AG09309 (cell line): ENCODE measurements at places on chromosomes 5 and 9.

- DNase-seq = no peak
These were observed 40.8 kb upstream of the HMHB1 start for GRCh38 chr5:143771189-143771588.

GRCh38 chr9:20044686-20045085 lies 255.8 kb upstream of the SLC24A2 start:
- no peak for DNase-seq

GRCh38 chr9:88237991-88238571 lies 99.8 kb upstream of the SPATA31C2 start:
- no peak for DNase-seq

- no peak for DNase-seq
These were observed 251.8 kb upstream of the CDH9 start for GRCh38 chr5:27290172-27290571.

DNA sequence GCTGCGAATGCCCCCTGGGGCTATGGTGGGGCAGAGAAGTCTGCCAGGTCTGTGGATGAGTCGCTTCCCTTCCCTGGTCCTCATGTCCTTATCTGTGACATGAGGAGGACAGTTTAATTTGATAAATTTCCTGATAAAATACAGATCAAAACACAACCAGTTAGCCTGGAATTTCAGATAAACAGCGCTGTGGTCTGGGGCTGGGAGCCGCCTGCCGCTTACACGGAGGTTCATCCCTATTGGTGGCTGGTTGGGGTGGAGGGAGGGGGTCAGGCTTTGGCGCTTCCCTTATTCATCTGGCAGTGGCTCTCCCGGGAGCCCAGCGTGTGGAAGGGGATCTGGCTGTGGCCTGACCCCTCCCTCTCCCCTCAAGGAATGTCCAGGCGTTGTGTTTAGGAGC lies 17.9 kb downstream of the CRB2 start:
- no peak for DNase-seq

- no peak for DNase-seq
These were observed 893.5 kb upstream of the EDIL3 start for GRCh38 chr5:85278193-85278592.

DNA sequence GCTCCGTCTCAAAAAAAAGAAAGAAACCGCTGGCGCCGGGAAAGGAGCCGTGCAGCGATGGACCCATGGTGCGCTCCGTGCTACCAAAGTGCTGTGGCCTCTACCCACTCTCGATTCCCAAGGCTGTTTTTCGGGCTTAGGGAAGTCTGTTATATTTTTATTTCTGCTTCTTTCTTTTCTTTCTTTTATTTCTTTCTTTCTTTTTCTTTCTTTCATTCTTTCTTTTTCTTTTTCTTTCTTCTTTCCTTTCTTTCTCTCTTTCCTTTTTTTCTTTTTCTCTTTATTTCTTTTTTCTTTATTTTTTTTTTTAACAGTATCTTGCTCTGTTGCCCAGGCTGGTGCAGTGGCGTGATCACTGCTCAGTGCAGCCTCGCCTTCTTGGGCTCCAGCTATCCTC lies 87.5 kb downstream of the ANXA2R start:
- DNase-seq = no peak

GRCh38 chr9:3954331-3955304 lies 345.2 kb downstream of the GLIS3 start:
- no peak for DNase-seq

DNA sequence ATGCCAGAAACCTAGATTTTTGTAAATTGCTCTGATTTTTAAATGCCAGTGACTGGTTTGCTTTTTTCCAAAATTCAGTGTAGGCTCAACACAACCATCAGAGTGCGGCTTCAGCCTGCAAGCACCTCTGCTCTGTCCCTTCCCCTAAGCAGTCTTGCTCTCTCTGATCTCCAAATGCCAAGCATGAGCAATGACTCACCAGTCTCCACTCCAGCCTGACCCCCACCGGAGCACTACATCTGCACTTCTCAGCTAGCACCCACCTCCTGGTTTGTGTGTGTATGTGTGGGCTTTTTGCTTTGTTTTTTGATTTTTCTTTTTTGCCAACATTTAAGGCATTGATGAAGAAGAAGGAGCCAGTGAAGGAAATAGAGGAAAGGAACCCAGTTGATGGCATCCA lies 61.4 kb upstream of the ADRA1B start:
- no peak for DNase-seq

DNA sequence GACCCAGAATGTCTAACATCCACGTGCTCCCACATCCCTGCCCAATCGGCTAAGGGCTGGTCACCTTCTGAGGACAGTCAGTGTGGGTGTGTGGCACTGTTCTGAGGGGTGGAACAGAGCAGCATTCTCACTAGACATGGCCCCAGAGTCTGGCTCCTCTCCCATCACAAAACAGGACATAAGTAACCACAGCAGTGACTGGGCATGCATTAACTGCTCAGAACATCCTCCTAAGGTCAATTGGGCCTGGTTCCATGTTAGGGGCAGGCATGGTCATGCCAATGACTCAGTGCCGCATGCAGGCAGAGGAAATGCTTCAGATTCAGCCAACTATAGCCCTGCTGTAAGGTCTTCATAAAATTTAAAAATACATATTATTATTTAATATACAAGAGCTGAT lies 12.9 kb downstream of the MACROH2A1 start:
- no peak for DNase-seq

- DNase-seq = no peak
These were observed 7.4 kb downstream of the NKX2-5 start for GRCh38 chr5:173227636-173228035.

- DNase-seq = no peak
These were observed 3.0 kb downstream of the TLE4 start for GRCh38 chr9:79574781-79575180.

GRCh38 chr9:134393582-134394280 lies 67.5 kb downstream of the RXRA start:
- no peak for DNase-seq

DNA sequence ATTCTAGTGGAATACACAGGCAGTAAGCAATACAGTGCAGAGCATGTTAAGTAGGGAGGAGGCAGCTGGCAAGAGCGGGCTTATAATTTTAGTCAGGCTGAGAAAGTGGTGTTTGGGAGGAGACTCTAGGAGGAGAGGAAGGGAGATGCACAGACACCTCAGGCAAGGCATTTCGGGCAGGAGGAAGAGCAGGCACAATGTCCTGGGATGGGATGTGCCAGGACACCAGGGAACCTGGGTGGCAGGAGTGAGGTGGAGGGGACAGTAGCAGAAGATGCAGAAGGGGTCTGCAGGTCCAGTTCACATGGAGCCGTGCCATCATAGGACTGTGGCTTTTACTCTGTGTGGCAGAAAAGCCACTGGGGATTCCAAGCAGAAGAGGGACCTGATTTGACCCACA lies 143.7 kb upstream of the FSTL4 start:
- no peak for DNase-seq
